ENCODE measurements at places on chromosomes 2 and 18. TPM values are rescaled to one million over a fixed set of nuclear protein-coding genes. Genes with fewer than 3 reads are reported as not detected.

DNA sequence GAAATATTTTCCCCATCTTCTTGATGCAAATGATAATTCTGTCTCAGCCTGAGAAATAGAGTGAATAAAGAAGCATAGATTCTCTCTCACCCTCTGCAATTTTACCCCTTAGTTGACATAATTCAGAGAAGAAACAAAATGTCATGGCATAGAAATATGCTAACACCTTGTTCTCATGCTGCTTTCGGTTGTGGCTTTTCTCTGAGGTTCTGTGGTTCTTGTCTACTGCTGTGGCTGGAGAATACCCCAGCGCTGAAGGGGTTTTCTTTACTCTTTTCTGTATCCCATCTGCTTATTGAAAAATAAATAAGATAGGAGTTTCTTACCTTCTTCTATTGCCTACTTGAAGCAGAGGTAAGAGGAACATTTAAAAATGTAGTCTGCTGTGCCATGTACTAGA is 15.4 kb upstream of the RAB27B start:
- DNase-seq, result no peak

- DNase-seq, result no peak
Measured at GRCh38 chr18:35620765-35621164, 39.2 kb downstream of the GALNT1 start.

GRCh38 chr2:194495046-194495445 is 1162.0 kb upstream of the SLC39A10 start:
- DNase-seq, result no peak

- DNase-seq, result no peak
Measured at GRCh38 chr2:166671235-166671634, 177.2 kb upstream of the SCN7A start.

DNA sequence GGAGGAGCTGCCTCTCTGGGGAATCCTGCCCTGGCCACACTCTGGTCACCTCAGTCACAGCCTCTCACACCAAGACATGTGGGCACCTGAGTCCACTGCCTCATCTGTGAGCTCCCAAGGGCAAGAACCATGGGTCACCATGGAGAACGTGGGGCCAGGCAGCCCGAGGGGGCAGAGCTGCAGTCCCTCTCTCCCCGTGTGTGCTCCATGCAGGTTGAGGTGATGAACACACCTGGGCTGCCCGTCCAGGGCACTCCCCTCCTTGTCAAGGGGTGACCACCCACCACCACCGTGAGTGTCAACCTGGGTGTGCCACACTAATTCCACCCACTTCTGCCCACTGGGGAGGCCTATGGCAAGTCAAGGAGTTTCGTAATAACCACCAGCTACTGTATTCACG is 159.6 kb upstream of the RAB6C start:
- DNase-seq, result no peak

GRCh38 chr2:112050316-112050715 is 4.8 kb upstream of the TMEM87B start:
- no peak for DNase-seq

- DNase-seq, result no peak
Measured at GRCh38 chr18:8976606-8977005, 125.9 kb upstream of the NDUFV2 start.

- DNase-seq, result no peak
Measured at GRCh38 chr2:96024336-96025193, 10.2 kb downstream of the GPAT2 start.

DNA sequence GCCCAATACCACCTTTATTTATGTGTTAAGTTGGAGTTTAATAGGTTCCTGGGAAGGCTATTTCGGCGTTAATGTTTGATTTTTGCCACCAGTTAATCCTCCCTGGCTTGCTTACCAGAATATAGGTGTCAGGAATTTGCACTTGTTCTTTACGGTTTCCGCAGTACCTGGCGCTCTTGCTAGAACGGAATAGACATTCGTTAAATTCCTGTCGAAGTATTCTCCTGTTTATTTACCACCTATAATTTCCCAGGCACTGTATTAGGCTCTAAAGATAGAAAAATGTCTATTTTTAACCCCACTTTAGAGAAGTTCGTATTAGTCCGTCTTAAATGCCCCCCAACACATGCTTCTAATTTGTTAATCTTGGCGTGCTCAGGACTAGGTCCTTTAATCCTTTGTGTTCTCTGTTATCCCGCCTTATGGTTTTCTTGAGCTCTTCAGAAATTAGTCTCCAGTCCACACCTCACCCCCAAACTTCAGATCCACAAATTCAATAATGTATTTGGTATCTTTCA is 575 bp downstream of the CCDC150 start:
- DNase-seq, result no peak

DNA sequence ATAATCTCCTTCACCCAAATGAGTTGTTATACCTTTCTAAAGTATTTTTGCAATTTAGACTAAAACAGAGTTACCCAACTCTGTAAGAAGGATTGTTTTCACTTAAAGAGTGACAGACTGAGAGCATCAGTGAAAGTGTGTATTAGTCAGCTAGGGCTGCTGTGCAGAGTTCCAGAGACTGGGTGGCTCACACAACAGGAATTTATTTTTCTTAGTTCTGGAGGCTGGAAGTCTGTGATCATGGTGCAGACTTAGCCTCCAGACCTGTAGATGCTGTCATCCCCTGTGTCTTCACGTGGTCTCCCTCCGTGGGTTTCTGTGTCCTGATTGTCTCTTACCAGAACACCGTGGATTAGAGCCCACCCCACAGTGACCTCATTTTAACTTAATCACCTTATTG is 40.0 kb downstream of the BCL2L11 start:
- no peak for DNase-seq

GRCh38 chr2:190835303-190835930 is 45.2 kb upstream of the GLS start:
- peak; percentile 73 for DNase-seq

DNA sequence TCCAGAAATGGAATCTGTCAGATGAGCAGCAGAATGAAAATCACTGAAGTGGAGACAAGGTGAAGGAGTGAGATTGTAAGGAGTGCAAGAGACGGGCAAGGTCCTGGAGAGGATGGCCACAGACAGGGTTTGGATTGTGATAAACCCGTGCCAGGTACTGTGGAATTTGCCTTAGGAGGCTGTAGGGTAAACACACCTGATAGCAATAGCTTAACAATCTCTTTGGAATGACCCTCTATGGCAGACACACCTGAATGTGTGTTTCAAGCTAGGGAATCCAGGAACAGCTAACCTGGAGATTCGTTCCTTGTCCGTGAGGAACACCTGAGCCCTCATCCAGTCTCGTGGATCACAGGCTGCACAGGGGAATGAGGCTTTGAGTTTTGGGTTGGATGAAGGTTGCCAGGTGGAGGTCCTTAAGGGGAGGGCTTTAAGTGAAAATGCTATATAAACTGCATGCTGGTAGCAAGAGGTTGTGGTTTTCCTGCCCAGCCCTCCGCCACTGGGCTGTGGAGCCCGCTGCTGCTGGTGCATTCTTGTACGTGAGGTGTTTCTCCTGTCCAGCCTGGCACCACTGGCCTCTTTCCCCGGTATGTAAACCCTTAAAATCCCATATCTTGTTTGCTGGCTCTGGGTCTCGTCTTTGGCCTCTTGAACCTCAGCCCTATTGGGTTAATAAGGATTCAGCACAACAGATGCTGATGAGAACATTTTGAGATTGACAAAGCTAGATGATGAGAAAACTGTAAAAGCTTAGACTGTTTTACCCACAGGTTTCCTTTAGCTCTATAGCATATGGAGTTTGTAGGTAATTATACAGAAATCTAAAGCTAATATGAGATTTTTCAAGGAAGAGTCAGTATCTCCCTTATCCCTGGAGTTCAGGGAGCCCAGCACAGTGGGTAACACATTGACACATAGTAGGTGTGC is 117.9 kb downstream of the ARHGAP15 start:
- DNase-seq, result no peak

DNA sequence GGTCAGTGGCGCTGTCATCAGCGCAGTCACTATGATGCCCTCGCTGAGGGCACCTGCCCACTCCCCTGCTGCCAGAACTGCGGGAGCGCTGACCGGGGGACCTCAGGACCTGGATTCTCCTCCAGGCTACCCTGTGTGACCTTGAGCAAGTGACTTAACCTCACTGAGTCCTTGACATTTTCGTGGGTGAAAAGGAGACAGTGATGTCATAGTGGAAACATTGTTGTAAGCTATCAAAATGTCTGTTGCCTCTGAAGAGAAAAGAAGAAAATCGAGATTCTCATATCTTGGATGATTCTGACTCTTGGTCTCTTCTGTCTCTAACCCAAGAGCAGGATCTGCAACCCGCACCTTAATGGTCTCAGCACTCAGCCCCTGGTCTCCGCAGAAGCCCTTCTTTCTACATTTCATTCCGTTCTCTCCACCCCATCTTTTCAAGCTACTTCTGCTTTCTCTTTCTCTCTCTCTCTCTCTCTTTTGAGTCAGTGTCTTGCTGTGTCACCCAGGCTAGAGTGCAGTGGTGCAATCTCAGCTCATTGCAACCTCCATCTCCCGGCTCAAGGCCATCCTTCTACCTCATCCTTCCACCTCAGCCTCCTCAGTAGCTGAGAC is 978 bp upstream of the TUBA4A start:
- DNase-seq, result peak; percentile 64

DNA sequence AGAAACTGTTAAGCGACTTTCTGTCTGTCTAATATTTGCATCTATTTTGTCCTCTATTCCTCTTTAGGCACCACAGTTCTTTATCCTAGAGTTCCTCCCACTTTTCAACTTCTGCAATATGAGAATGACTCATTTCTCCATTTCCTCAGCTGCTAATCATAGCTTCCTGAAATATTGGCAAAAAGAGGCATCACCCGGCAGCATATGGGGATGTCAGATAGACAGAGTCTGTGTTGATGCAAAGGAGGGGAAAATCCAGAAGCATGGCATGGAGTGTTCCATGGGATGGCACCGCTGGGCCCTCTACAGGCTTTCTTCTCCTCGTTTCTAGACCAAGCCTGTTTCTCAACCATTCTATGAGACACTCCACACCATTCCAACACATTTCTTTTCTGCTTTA is 93.4 kb downstream of the DOCK10 start:
- no peak for DNase-seq

DNA sequence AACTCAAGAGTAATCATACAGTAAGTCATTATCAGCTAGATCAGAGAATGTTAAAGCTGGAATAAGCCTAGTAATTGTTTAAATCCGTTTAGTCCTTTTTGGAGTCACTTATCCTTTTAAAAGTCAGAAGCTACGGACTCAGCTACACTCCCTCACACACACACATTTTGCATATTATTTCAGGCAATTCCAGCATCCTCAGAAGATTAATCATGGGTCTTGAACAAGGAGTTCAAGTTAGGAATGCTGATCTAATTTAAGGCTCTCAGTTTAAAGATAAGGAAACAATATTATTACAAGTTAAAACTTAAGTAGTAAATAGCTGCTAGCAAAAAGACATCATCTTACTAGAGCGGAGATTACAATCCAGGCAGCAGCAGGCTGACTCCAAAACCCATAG is 74.3 kb downstream of the GTF3C3 start:
- no peak for DNase-seq

DNA sequence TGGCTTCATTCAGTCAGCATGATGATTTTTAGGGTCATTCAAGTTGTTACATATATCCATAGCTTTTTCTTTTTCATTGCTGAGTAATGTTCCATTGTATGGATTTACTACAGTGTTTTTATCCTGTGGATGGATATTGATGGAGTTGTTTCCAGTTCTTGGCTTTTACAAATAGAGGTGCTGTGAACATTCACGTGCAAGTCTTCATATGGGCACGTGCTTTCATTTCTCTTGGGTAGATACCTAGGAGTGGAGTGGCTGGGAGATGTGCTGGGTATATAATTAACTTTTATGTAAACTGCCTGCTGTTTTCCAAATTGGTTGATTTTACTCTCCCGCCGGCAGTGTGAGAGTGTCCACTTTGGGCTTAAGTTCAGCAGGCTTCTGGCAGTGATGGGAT is 16.5 kb downstream of the AGAP1 start:
- no peak for DNase-seq

DNA sequence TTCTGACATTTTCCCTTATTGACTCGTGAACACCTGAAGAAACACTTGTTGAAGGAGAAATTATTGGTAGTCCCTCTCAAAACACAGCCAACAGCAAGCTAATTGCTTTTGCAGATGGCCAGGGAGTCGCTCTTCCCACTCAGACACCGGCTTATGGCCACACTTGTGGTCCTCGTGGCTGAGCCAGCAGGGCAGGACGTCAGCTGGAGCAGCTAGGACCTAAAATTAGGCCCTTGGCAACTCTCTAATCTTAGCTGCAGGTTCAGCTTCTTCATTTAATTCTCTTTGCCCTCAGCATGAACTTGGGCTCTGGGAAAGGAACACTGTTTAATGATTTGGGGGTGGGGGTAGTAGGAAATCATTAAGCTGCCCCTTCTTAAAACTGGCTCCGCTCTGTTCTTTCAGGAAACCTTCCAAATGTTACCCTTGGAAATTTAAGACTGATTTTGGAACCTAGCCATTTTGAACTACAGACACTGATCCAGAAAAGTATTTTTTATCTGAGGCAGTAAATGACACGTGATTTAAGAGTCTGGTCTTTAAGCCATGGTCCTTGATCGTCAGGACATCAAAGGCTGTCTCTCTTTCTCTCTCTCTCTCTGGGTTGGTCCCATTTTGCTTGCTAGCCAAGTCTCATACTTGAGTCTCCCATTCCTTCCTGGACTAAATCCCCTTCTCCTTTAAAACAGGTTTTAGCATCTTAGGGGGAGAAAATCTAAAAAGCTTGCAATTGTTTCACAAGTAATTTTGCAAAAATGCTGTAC is 77.5 kb downstream of the CDK15 start:
- no peak for DNase-seq

GRCh38 chr2:240961910-240962299 is 36.5 kb upstream of the SNED1 start:
- no peak for DNase-seq

DNA sequence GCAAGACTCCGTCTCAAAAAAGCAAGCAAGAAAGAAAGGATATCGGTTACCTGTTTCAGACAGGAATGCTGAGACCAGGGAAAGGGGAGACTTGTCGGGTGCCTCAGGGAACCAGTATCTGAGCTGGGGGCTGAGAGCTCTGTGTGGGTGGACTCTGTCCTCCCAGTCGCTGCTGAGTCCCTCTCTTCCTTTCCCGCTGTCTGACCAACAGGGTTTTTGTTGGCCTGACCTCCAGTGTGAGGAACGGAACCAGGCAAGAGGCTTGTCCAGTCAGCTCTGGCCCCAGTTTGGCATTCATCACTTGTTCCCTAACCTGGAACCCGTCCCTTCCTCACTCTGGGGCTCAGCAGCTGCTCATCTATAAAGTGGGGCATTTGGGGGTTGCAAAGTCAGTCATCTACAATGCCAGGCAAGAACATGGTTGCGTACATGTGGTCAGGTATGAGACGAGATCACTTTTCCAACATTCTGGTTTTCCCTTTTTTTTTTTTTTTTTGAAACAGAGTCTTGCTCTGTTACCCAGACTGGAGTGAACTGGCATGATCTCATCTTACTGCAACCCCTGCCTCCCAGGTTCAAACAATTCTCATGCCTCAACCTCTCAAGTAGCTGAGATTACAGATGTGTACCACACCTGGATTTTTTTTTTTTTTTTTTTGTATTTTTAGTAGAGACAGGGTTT is 116.4 kb downstream of the PLB1 start:
- no peak for DNase-seq

HOXD3 gene
- not detected for total RNA-seq

SDC1 gene
- not detected for total RNA-seq

FZD7 gene
- total RNA-seq, result 14.1 TPM

STARD7 gene
- 163 TPM for total RNA-seq

RABL2A gene
- 2.7 TPM for total RNA-seq

RAB27B gene
- total RNA-seq, result 0.11 TPM

FOXI3 gene
- not detected for total RNA-seq
